Stomach (tissue), 19 donors: ENCODE measurements at places on chromosomes 6 and 20.

- peak; percentile 66 for DNase-seq
These were observed 12.5 kb upstream of the BFSP1 start for GRCh38 chr20:17543531-17544131.

DNA sequence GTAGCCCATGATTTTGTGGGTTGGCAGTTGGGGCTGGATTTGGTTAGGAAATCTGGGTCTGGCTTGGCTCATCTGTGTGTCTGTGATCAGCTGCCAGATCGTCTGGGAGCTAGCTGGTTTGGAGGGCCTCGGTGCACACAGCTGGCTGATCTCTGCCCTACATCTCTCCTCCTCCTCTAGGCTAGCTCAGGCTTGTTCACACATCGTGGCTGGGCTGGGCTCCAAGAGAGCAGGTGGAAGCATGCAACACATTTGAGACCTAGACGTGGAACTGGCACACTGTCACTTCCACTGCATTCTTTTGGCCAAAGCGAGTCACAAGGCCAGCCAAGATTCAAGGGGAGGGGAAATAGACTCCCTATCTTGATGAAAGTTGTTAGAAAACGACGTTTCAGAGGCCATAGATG is 15.9 kb downstream of the NDUFAF5 start:
- peak; percentile 88 for DNase-seq

DNA sequence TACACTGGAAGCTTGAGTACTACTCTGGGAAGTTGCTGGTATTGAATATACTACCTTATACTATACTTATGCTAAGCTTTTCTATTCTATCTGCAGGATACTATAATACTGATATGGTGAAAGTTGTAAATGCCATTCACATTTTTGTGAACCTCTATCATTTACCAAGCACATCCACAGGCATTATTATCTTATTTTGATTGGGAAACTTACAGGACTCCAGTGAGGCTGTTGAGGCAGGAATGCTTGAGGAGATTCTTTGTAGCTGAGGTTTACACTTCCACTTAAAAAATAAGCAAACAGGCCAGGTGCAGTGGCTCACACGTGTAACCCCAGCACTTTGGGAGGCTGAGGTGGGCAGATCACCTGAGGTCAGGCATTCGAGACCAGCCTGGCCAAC is 442.9 kb downstream of the QKI start:
- no peak for DNase-seq

GRCh38 chr20:41183831-41184230 is 46.5 kb downstream of the PLCG1 start:
- DNase-seq: peak; percentile 17

DNA sequence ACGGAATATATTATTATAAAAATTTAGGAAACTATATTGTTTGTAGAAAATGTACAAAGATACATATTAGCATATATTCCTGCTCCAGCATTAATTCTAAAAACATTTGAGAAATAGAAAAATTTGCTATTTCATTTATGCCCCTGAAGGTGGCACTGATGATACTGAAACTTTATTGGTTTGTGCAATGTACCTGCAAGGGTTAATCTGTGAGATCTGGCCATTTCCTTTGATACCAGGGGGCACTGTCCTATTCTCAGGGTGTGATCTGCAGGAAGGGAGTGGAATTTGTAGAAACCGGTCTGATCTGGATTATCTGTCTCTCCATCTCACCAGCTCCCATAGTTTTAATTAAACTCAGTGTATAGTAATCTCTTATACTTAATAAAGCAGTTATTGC is 625.1 kb upstream of the IMPG1 start:
- no peak for DNase-seq

GRCh38 chr6:103617642-103618041 is 1242.1 kb downstream of the HACE1 start:
- no peak for DNase-seq

GRCh38 chr20:33531047-33531877 is 41.4 kb downstream of the CBFA2T2 start:
- no peak for DNase-seq

GRCh38 chr6:159233365-159234101 is 64.3 kb downstream of the FNDC1 start:
- DNase-seq: no peak

DNA sequence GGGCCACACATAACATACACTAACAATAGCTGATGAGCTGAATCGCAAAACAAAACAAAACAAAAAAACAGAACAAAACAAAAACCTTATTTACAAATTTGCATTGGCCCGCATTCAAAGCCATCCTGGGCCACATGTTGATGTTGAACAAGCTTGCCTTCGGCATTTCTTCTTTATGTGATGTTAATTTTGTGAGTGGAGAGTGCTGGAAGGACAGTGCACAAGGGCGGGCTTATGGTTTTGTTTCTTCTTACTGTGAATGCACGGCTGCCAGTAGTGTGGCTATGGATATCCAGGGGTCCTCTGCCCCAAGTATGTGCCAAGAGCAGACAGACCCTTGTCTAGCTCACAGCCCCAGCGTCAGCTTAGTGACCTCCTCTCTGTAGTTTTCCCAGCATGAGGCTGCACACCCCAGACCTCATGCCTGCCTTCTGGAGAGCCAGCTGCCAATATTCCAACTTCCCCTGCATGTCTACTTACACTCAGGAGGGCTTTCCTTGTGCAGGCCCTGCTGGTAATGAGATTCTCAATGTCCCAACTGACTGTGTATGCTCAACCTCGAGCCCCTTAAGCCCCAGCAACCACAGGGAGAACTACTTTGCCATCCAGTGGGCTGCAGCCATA is 24.9 kb downstream of the ZNF292 start:
- no peak for DNase-seq

DNA sequence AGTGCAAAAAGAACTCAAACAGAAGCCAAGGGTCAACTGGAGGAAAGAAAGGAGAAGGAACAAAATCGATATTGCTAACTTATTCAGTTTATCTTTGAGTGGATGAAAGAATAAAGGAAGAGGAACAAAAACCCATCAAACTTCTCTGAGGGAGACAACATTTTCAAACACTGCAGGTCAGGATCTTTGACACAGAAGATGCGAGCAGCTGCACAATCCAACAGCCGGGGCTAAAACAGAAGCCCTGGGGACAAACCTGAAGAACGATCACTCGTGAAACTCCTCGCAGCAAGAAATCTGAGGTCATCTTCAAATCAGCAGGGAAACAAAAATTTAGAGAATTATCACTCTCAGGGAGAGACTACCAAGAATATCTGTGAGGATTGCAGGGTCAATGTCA is 14.2 kb downstream of the SLC23A2 start:
- no peak for DNase-seq

- DNase-seq: no peak
These were observed 143.1 kb upstream of the SASH1 start for GRCh38 chr6:148199584-148199983.

DNA sequence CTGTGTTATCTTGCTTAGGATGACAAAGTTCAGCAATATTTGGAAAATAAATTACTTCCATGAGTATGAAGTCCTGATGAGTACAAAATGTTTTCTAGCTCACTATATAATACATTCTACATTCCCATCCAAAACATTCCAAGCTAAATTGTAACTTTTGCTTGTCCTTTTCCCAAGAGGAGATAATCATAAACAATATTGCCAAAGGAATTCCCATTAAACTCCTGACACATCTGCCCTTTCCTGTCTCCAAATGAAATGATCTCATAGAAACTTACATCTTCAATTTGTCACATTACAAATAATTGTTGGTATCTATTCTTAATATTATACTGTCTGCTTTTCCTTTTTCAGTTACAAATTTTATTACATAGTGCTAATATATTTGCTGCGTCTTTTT is 20.4 kb upstream of the SENP6 start:
- no peak for DNase-seq

DNA sequence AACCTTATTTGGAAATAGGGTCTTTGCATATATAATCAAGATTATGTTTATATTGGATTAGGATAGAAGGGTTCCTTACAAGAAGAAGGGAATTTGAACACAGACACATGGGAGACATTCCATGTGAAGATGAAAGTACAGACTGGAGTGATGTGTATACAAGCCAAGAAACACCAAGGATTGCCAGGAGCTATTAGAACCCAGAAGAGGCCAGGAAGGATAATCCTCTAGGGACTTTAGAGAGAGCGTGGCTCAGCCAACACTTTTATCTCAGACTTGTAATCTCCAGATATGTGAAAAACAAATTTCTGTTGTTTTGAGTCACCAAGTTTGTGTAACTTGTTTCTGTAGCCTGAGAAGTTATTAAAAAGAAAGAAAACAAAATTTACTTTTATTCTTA is 1173.9 kb upstream of the CITED2 start:
- no peak for DNase-seq
